ENCODE measurements at places on chromosomes 7 and 10. TPM values are rescaled to one million over a fixed set of nuclear protein-coding genes. Genes with fewer than 3 reads are reported as not detected.

ZNF503 gene
- total RNA-seq: 17.8 TPM

NPSR1 gene
- total RNA-seq: not detected

POU6F2 gene
- under 0.01 TPM for total RNA-seq

KEL gene
- total RNA-seq: 1.0 TPM

SH2D4B gene
- total RNA-seq: 1.0 TPM

MYO1G gene
- total RNA-seq: 44.5 TPM

INMT gene
- total RNA-seq: 347 TPM

SAMD9 gene
- total RNA-seq: 10.2 TPM

TRIM50 gene
- 0.37 TPM for total RNA-seq

GRCh38 chr10:61855771-61856170 lies 45.7 kb upstream of the ARID5B start:
- H3K27ac ChIP-seq: no peak overlapping the region
- H3K4me3 ChIP-seq: no peak overlapping the region
- DNase-seq: no peak
- H3K36me3 ChIP-seq: no peaks in the 10 kb centered on the region

DNA sequence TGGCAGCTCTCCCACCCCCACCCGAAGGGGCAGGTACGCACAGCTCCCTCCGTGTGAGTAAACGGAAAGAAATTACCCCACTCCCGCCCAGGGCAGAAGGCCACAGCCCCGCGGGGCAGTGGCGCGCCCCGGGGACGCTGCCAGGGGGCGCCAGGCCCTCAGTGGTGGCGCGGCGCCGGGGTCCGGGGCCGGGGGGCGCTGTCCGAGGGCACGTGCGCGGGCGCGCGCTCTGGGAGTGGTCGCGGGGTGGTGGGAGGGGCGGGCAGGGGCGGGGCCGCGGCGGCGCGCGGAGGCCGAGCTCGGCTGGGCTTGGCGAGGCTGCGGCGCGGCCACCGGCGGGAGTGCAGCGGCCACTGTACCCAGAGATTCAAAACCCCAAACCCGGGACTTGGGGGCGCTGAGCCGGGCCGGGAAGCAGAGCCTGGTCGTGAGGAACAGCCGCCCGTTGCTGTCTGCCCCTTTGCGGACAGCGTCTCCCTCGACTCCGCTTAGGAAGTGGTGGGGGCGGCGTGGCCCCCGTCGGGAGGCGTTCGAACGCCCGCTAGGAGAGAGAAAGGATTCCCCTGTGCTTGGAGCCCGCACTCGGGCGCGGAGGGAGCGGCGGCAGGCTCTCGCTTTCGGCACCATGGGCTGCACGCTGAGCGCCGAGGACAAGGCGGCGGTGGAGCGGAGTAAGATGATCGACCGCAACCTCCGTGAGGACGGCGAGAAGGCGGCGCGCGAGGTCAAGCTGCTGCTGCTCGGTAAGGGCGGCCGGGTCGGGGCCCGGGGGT lies at the start of gene GNAI1:
TSS of gene GNAI1 (plus strand) at position 296 of the 773 bp plus-strand sequence. CDS start at position 626, 330 bp downstream.
- DNase-seq: peak; percentile 60
- peaks cover 20% of the 10 kb centered on the region for H3K4me1 ChIP-seq
- no peaks in the 10 kb centered on the region for H3K36me3 ChIP-seq
- H3K27me3 ChIP-seq: no peaks in the 10 kb centered on the region
- peak within 1 kb of the TSS; percentile 91 for H3K4me3 ChIP-seq
- H3K27ac ChIP-seq: peak within 1 kb of the TSS; percentile 96

DNA sequence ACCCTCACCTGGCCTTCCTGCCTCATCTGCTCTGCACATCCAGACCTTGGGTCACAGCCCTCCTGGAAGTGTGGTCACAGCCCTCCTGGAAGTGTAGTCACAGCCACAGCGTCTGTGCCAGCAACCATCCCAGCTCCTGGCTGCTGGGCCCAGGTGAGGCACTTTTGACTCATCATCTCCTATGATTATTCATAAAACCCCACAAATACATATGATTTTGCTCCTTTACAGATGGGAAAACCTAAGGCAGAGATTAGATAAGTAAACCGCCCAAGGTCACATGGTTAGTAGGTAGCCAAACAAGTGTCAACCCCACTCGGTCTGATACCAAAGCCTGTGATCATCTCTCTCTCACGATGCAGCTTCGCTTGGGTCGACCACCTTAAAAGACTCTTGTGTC lies 94.3 kb downstream of the PRLHR start:
- no peaks in the 10 kb centered on the region for H3K36me3 ChIP-seq
- no peak overlapping the region for H3K4me3 ChIP-seq
- DNase-seq: peak; percentile 27
- no peak overlapping the region for H3K27ac ChIP-seq
- H3K4me1 ChIP-seq: no peaks in the 10 kb centered on the region

DNA sequence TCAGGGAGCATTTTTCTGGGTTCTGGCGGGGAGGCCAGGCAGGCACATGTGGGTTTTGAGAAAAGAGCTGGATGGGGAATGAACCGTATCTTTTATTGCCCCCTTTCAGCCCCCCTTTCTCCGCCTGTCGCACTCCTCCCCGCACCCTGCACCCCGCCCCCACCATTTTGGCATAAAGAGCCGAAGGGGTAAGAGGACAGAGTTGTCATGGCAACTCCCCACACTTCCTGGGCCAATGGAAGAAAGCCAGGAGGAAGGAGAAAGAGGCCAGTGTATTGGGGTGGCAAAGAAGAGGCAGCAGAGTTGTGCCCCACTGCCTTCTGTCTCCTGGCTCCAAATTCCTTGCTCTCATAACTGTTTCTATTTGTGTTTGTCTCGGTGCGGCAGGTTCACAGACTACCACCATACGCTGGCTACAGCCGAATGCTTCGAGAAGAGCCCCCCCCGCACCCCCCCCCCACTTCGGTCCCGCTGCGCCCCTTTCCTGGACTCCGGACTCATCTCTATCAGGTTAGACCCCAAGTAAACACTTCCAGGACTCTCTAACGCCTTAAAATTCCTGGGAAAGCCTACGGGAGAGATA lies 3.4 kb downstream of the KCNIP2 start:
- no peak overlapping the region for H3K27ac ChIP-seq
- peaks cover 17% of the 10 kb centered on the region for H3K4me1 ChIP-seq
- H3K4me3 ChIP-seq: peak overlapping the region; percentile 46
- H3K36me3 ChIP-seq: peaks cover 2% of the 10 kb centered on the region
- no peak for DNase-seq

DNA sequence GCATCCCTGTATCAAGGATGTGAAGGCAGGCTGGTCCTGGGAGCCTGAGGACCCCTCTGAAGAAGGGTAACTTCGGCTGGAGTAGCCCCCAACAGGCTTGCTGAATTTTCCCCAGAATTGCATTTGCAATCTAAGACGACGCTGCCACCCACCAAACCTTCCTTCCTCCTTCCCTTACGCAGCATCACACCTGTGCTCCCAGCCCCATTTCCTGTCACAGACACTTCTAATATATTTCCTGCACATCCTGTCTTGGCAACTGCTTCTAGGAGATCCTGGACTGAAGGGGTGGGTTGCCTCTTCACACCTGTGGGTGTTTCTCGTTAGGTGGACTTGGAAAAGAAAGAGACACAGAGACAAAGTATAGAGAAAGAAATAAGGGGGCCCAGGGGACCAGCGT lies 9.4 kb upstream of the PGAM1 start:
- H3K4me1 ChIP-seq: peaks cover 5% of the 10 kb centered on the region
- H3K36me3 ChIP-seq: no peaks in the 10 kb centered on the region
- H3K4me3 ChIP-seq: no peak overlapping the region
- no peaks in the 10 kb centered on the region for H3K27me3 ChIP-seq
- H3K27ac ChIP-seq: no peak overlapping the region
- DNase-seq: no peak

GRCh38 chr7:78777829-78778228 lies 675.6 kb downstream of the MAGI2 start:
- DNase-seq: no peak
- H3K27me3 ChIP-seq: no peaks in the 10 kb centered on the region
- no peaks in the 10 kb centered on the region for H3K4me1 ChIP-seq
- no peak overlapping the region for H3K4me3 ChIP-seq
- H3K36me3 ChIP-seq: no peaks in the 10 kb centered on the region

DNA sequence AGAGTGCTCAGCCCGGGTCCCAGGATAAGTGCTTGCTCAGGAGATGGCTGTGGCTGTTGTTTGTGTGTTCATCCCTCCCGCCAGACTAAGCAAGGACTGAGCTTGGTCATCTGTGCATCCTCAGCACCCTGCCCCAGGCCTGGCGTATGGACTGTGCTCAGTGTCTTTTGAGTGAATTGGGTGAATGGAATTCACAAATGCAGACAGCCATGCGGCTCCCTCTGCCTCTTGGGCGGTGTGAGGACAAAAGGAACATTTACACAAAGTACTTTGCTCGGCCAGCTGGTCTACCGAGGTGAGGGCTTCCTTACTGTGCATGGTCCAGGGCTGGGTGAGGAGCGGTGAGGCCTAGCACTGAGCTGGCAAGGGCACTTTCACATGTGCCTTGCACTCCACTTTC lies 120.2 kb downstream of the CDH23 start:
- H3K27ac ChIP-seq: no peak overlapping the region
- DNase-seq: no peak
- H3K4me1 ChIP-seq: no peaks in the 10 kb centered on the region
- no peaks in the 10 kb centered on the region for H3K27me3 ChIP-seq

GRCh38 chr7:66307591-66308215 lies 102.6 kb downstream of the TPST1 start:
- H3K4me1 ChIP-seq: peaks cover 8% of the 10 kb centered on the region
- DNase-seq: no peak
- no peak overlapping the region for H3K4me3 ChIP-seq
- no peak overlapping the region for H3K27ac ChIP-seq
- H3K27me3 ChIP-seq: no peaks in the 10 kb centered on the region
- no peaks in the 10 kb centered on the region for H3K36me3 ChIP-seq

GRCh38 chr10:116168329-116168728 lies 104.7 kb downstream of the GFRA1 start:
- no peak overlapping the region for H3K4me3 ChIP-seq
- no peaks in the 10 kb centered on the region for H3K36me3 ChIP-seq
- no peak for DNase-seq
- no peak overlapping the region for H3K27ac ChIP-seq
- no peaks in the 10 kb centered on the region for H3K4me1 ChIP-seq
- no peaks in the 10 kb centered on the region for H3K27me3 ChIP-seq

DNA sequence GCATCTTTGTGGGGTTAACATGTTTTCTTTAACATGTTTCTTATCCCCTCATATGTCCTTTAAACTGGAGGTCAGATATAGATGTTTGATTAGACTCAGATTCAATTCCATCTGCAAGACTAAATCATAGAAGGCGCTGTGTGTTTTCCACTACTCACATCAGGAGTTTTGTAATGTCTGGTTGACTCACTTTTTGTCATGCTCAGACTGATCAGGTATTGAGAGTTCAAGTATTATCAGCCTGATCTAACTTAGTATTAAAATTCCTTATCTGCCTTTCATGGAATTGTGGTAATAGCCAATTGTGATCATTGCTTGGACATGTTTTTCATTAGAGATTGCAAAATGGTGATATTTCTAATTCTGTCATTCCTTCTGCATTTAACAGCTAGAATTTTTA lies 30.2 kb downstream of the ENTPD7 start:
- H3K36me3 ChIP-seq: no peaks in the 10 kb centered on the region
- H3K27ac ChIP-seq: no peak overlapping the region
- no peaks in the 10 kb centered on the region for H3K27me3 ChIP-seq
- no peak overlapping the region for H3K4me3 ChIP-seq

DNA sequence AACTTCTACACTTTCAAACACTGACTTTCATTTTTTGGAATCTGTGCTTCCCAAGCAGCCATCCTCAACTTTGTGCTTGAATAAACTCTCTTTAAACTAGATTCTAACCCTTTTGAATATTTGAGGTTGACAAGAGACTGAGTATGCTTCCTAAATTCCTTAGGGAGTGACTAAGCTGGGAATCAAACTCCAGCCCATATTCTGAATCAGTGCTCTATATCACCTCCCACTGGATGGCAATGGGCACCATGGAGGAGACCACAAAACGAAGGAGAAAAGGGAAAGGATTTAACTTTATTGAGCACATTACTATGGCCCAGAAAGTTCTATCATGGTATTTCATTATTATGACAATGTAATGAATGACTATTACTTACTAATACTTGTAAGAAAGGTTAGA lies 17.2 kb upstream of the SLC26A4 start:
- no peaks in the 10 kb centered on the region for H3K27me3 ChIP-seq
- no peaks in the 10 kb centered on the region for H3K4me1 ChIP-seq
- H3K4me3 ChIP-seq: no peak overlapping the region
- no peaks in the 10 kb centered on the region for H3K36me3 ChIP-seq
- DNase-seq: no peak

DNA sequence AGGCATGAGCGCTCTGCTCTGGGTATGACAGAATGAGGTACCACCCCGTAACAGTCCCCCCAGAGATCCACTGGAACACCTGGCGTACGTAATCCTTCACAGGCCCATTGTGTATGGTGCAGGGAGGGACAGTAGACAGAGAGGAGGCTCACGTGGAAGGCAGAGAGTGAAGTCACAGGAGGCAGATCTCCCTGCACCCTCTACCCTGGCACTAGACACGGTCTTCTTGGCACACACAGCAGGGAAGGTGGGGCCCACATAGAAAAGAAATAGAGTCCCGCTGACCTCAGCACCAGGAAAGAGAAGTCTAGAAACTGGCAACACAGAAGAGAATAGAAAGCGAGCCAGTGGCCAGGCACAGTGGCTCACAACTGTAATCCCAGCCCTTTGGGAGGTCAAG lies 51.9 kb downstream of the SLC29A4 start:
- no peak overlapping the region for H3K4me3 ChIP-seq
- DNase-seq: no peak

DNA sequence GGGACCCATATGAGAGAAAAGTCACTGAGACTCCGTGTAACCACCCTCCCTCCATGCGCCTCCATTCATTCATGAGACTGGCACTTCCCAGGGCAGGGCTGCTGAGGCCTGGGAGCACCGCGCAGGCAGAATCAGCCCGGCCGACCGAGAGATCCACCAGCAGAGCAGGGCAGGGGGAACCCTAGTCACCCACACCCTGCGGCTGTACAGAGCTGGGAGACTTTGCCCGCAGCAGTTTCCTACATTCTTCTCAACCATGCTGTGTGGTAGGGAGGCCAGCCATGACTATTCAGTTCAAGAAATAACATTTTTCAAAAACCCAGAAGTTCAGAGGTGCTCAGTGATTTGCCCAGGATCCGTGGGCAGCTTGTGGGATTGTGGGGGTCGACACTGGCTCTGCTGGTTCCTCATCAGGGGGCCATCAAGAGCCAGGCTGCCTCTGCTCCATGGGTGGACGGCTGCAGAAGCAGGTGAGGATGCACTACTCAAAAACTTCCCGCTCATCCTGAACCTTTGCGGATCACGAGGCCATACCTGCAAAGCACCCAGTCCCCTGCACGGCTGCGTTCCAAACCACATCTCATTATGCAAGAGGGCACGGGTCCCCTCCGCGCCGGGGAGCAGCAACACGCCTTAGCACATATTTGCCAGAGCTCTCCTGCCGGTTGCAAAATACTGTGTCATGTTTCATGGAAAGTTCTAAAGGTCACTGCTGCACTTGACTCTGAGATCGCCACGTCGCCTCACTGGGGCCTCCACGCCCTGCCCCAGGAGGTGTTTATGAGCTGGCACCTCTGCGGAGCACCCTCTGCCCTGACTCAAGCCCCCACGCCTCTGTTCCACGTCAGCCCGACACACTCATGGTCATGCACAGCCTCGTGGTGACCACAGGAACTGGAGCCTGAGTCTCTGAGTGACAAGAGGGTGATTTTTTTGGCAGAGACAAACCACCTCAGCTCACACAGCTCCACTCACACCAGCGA lies 132.0 kb downstream of the PRKAG2 start:
- H3K27ac ChIP-seq: peak overlapping the region; percentile 71
- H3K27me3 ChIP-seq: no peaks in the 10 kb centered on the region
- peaks cover 35% of the 10 kb centered on the region for H3K4me1 ChIP-seq
- peak; percentile 81 for DNase-seq

- no peaks in the 10 kb centered on the region for H3K36me3 ChIP-seq
- H3K27ac ChIP-seq: no peak overlapping the region
- peaks cover 33% of the 10 kb centered on the region for H3K4me1 ChIP-seq
- DNase-seq: no peak
- H3K4me3 ChIP-seq: no peak overlapping the region
Observed at GRCh38 chr7:64884085-64884912, 18.8 kb upstream of the ZNF273 start.

Data from upper lobe of left lung (tissue), 6 donors.